ENCODE measurements at places on chromosomes 12 and 14.

DNA sequence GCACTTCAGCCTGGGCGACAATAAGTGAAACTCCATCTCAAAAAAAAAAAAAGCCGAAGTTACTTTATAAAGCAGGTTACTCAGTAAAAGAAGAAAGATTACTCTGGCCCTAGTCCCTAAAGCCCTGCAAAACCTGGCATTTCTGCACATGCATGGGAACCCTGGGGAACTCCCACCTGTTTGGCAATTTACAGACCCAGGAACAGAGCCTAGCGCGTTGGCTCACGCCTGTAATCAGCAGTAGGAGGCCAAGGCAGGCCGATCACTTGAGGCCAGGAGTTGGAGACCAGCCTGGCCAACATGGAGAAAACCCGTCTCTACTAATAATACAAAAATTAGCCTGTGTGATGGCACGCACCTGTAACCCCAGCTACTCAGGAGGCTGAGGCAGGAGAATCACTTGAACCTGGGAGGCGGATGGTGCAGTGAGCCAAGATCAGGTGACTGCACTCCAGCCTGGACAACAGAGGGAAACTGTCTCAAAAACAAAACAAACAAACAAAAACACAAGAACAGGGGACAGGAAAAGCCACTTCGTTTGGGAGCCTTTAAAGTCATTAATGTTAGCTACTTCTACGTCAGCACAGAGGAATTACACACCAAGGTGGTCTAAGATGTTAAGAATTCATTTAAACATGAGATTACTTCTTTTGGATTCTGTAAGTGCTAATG lies 34.1 kb upstream of the SPTSSA start:
- DNase-seq, result no peak

DNA sequence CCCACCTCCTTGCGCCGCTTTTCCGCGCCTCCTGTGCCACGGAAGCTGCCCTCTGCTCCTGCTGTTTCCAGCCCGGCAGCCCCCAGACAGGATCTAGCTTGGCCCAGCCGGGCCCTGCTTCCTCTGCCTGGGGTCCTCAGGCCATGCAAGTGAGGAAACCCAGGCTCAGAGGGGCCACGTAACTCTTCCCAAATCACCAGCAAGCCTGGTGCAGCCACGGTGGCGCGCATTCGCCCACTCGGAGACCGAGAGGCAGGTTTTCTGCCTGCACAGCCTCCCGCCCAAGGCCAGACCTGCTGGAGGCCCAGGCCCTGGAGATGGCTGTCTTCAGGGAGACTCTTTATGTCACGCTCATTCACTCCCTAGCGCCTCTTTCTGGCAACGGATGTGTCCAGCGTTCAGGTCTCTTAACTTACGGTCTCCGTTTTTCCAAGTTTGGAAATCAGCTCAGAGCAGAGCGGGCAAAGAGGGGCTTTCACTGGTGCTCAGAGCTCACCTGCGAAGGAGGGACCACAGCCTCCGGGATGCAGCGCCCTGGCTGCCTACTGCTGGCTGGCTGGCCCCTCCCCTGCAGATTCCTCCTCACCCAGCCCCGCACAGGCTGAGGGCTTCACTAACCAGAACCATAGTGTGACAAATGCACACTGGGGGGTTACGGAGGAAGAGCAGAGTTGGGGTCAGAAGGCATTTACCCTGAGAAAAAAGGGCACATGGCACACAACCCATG lies 20.6 kb upstream of the CEP170B start:
- no peak for DNase-seq

DNA sequence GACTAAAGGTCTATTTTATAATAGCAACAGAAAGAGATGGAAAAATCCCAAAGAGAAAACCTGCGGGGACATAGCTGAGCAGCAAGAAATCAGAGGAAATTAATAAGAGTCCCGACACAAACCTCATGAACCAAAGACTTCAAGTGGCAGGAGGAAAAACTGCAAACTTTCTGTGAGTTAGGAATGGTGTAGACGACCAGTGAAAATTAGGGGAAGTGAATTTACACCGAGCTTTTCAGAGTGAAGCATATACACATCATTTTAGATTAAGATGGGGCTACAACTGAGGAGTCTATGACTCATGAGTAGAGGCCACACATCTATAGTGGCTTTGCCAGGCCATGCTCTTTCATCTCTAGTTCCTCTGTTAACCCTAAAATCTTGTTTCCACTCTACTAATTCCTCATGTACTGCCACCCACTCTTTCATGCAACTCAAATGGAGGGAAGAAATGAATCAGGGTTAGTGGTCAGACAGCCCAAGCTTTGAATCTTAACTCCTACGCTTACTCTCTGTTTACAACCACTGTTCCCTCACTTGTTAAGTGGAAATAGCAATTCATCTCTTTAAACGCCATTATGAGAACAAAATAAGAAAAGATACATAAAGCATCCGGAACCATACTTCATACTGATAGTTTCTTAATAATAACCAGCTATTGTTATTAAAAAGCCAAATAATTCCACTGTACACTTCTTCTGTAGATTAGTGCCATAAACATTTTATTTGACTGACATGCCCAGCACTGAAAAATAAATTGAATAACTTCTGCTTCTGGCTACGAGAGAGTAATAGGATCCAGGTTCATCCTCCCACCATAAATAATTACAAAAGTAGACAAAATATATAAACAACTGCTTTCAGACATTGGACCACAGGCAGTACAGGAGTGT lies 219.3 kb downstream of the RMST start:
- no peak for DNase-seq

DNA sequence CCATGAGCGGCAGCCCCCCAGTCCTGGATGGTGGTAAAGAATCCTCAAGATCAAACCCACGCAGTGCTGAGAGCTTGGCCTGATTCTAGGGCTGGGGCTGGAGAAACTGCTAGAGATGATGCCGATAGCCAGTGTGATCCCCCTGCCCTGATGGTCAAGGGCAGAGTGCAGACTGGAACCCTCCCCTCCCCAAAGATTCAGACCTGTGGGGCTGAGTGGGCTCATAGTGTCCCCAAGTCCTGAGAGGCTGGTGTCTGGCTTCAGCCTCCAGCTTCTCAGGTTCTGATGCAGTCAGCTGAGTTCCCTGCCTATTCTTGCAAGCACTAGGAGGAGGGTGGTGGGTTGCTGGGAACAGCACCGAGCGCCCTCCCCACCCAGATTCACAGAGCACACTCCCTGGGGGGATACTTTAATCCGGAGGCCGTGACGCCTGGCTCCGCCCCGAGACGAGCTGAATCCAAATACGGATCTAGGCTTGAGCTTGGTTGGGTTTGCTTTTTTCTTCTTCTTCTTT lies 11.9 kb downstream of the RHOF start:
- no peak for DNase-seq

DNA sequence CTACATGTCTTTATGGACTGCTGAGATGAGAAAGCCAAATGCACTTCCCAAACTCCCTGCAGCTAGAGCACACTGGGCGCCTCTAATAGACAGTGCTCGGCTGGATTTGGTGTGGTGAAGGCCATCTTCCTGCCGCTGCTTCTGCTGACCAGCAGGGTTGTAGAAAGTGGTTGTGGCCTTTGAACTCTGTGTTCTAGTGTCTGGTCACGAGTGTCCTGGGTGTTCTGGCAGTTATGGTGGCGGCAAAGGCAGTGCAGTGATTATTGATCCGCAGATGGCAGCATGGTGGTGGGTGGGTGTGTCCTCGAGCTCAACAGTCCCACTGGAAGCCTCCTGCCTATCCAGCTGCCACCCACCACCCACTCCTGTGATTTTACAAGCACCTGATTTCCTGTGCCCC lies 43.4 kb downstream of the SMIM41 start:
- DNase-seq, result no peak

- DNase-seq, result no peak
These were observed 90.3 kb downstream of the RPS6KA5 start for GRCh38 chr14:90970167-90970600.

DNA sequence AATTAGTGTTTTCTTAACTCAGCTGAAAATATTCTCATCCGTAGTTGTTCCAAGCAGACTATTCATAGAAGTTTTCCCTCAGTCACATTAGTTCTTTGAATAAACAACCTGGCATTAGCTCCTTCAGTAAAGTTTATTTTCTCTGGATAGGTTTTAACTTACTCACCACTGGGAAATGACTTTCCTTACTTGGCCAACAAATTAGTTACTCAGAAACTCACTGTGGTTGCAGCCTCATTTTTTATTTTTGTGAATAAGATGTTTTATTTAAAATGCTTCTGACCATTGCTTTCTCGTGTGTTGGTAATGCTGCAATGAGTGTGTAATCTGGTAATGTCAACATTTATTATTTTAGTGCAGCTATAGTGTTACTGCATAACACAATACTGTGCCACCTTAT lies 74.9 kb downstream of the NOVA1 start:
- no peak for DNase-seq

GRCh38 chr14:94121485-94121884 lies 7.9 kb downstream of the IFI27L2 start:
- DNase-seq, result no peak

DNA sequence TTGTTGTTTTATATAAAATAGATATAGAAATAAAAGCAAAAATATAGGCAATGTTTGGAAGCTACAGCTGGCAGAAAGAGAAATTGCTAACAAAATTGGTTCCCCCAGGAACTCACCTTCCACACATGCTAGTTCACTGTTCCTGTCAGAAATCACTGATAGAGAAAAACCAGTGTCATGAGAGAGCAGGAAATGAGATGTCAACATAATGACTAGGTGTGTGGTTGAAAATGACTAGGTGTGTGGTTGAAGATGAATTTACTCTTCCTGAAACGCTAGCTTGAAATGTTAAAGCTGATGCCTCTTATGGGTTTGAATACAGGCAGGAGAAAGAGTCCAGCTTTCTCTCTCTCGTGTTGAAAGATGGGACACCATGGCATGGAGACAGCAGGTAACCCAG lies 216.3 kb downstream of the C12orf42 start:
- no peak for DNase-seq

- no peak for DNase-seq
These were observed 14.0 kb downstream of the CEP83 start for GRCh38 chr12:94445662-94446061.

DNA sequence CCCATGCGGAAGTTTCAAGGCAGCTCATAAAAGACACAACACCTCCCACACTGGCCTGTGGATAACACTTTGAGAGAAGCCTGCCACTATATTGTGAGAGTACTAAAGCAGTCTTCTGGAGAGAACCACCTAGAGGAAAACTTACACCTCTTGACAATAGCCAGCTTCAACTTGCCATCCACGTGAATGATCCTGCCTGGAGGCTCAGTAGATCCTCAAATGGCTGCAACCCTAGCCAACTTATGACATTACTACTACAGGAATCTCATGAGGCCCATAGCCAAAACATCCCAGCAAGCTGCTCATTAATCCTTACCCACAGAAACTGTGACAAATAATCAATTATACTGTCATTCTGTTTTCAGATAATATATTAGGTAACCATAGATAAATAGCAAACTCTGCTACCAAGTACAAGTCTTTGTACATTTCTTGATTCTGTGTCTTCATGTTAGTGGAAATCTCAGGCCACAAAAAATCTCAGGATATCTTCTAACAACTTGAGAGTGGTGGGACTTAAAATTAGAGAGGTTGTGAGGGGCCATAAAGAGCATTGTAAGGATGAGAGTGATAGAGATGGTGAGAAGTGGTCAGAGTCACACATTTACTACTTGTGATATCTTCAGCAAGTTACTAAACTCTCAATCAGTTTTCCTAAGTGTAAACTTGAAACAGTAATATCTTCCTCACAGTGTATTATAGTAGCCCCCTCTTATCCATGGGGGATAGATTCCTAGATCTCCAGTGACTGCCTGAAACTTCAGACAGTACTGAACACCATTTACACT lies 368.0 kb downstream of the C12orf50 start:
- DNase-seq, result no peak

Measured in KG1 (cell line).